Thymus (tissue), 14 donors: ENCODE measurements at places on chromosomes 1 and 21.

- no peak for DNase-seq
These were observed 39.8 kb downstream of the PTPN14 start for GRCh38 chr1:214511639-214511998.

DNA sequence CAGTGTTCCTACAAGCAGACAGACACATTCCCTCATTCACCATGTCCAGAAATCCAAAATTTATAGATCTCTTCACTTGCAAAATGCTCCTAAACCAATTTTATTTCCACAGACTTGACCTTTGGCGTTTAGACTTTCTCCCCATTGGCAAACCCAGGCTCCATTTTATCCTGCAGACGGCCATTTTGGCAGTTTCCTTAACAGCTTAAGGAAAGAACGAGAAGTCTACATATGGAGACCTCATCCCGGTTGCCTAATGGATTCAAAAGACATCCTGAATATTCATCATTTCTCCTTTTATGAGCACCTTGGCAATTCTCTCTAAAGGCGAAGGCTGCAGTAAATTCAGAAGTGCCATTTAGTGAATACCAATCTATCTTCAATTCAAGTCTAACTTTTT lies 132.9 kb downstream of the HLX start:
- no peak for DNase-seq

DNA sequence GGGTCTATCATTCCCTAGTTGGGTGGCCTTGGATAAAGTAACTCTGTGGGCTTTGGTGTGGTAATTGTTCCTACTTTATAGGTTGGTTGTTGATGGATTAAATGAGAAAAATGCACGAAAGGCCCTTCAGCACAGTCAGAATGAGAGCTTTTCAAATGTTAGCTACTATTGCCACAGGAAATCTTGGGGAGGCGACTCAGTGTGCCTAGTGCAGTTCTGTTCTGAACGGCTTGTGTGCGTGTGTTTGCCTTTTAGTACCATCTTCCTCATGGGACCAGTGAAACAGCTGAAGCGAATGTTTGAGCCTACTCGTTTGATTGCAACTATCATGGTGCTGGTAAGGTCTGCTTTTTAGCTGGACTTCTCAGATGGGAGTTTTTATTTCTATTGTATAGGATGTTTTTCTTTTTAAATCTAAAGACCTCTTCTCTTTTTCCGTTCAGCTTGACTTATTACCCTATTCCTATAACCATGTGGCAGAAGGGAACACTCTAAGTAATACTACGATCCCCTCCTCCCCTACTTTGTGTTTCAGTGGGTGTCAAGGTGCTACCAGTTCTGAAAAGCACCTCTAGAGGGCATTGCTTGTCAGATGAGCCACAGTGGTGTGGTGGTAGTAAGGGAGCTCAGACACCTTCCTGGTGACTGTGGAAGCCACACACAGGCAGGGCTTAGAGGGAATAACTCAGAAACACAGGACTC lies 9.2 kb downstream of the SFT2D2 start:
- DNase-seq, result no peak

DNA sequence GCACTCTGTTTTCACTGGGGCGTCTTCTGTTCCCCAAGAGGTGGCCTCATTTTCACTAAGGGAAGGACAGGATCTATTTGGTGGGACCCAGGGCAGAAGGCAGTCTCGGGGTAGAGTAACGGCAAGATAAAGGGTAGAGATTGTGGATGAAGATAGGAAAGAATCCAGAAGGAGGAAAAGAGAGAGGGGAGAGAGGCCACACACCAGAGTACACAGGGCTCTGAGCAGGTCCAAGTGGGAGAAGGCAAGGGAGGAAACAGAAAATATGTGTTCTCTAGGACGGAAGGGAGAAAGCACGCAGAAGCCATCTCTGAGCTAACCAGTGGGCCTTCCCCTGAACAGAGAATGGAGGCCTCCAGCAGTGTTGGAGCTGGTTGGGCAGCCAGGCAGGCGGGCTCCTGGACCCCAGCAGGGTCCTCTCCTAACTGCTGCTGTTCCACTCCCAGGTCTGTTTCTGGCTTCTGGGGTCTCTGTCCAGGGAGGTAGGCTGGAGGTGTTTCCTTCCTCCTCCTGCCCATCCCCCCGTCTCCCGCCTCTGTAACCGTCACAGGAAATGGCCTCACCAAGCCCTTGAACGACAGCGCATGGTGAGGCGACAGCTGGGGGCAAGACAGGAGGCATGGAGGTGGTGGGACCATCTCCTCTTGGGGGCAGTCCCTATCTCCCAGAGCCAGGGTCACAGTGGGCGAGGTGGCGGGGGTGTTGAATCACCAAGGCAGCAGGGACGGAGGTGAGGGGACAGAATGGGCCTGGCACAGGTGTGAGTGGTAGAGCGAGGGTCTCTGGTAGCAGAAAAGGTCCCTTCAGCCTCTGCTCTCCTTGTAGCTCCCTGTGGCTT lies 649 bp downstream of the PTPN7 start:
- no peak for DNase-seq

DNA sequence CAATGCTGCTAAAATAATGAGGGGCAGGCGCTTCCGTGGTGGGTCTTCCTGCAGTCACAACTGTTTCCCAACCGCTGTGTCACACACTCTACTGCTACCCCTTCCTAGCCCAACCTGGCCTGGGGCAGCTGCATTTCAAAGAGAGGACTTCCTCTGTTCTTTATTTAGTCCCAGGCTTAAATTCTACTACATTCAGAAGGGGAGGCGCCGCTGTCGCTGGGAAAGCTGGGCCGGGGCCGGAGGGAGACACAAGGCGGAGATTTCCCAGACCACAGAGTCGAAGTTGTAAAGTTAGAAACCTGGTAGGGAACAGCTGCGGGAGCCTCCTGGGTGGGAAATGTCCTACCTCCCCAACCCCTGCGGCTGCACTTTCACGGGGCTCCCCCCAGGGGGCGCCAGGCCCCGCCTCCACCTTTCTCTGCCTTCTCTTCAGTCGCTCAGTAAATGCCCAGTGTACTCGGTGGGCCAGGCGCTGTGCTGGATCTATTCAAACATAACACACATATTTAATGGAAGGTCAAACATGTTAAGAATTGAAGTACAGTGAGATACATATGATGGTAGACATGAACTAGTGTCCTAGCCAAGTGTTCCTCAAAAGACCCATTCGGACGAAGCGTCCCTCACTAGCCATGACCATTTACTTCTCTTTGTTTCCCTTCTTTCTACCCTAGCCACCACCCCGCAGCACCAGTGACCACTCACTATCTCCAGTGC lies 23.1 kb downstream of the DYRK3 start:
- peak; percentile 46 for DNase-seq
